Stimulated activated CD8-positive, alpha-beta memory T cell treated with anti-CD3 and anti-CD28 coated beads, Interleukin-7, amount 100 ng/mL, for 24 hours (primary cell): ENCODE measurements at places on chromosomes 5 and 9.

DNA sequence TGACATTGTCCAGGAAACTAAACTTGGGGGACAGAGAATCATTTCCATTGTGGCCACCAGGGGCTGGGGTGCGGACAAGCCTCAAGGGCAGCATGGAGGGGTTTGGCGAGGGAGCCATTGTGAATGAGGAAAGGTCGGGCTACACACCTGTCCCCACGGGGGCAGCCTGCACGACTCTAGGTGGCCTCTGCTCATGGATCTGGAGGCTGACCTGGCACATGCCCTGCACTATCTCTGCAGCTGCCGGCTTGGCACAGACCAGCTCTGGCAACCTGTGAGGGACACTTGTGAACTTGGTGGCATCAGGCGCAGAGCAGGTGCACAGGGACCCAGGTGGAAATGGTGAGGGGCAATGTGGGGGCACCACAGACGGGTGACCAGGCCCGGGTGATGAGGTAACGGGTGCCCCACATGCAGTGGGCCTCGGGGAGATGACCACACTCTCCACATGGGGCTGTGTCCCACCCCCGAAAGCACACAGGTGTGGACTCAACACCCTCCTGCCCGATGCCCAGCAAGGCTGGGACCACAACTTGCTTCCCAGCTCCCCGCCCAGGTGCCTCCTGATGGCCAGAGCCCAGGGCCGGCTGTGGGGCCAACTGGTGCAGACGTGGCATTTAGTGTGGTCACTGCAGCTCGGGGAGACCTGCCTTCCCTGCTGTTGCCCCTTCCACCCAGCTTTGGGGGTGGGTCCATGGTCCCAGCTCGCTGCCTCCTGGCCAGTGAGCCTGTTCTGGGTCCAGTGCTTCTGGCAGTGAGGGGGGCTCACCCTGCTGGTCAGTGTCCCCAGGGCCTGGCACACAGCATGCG is 60.9 kb upstream of the UBAC1 start:
- no peak for DNase-seq

- DNase-seq: no peak
These were observed 57.3 kb downstream of the RIGI start for GRCh38 chr9:32468740-32469139.

DNA sequence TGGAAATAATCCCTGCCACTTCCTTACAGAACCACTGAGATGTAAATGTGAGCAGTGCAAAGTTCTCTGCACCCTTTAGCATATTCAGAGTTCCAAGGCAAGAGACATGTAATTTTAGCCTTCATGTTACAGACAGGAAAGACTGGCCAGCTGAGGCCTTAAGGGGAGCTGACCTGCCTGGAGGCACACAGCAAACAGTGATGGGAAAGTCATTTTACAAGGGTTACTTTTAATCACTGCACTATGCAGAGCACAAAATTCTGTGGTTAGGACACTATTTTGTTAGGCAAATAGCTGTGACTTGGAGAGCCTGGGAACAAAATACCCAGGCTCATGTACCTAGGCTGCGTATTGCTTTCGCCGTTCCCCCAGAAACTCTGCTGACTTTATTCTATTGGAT is 30.2 kb upstream of the TNIP1 start:
- no peak for DNase-seq

DNA sequence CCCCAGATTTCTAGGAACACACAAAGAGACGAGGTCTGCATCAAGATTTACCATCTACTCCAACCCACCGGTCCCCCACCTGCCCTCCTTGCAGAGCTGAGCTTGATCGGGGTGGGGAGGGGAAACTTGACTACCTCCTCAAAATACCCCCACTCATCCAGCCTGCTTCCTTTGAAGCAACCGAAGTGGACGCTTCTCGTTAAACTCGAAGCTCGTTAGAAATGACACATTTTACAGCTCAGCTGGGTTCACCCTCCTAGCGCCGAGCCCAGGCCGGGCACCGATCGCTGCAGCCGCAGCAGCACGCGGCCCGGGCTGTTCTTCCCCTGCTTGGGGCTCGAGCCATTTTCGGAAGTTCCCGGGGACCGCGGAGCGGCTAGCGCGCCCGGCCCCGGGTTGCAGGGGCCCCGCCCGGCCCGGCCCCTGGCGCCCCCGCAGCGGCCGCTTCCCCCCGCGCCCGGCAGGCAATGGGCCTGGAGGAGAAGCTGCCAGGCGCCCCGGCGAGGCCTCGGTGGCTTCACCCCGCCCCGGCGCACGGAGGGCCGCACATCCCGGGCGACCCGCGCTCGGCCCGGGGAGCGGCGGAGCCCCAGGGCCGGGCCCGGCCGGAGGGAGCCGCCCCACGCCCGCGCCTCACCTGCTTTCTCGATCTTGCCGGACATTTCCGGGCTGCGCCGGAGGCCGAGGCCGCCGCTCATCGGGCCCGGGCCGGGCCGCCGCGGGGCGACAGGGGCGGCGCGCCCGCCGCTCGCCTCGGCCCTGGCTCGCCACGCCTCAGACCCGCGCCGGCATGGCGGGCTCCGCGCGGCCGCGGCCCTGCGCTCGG is 530 bp downstream of the RAPGEF1 start:
- no peak for DNase-seq

- DNase-seq: no peak
These were observed 625 bp upstream of the UBLCP1 start for GRCh38 chr5:159262472-159262858.

DNA sequence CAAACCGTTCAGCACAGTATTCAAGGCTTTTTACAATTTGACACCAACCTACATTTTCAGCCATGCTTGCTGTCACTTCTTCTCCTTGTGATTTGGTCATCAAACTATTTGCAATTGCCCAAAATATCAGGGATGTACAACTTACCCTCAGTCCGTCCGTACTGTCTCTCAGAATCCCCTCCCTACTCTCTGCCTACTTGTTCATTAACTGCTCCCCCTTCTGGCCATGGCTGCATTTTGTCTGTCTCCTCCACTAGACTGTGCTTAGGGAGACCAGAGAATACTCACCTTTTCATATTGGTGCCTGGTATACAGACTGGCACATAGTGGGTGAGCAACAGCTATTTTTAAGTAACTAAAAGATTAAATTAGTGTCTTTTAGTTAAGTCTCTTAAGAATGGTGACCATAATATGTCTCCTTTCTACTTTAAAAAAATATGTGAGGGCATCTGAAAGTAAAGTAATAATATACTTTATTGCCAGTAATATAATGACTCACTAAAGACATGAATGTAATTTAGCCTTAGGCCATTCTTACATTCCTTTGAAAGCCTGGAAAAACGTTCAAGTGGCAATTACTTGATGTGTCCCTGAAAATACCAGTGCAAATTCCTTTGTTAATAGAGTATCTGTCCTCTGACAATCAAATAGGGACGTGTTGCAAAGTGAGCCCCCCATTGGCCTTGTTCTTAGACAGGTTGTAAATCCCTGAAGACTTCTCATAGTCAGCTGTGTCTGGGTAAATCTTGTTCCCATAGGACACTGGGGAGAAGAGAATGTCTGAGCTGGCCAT is 27.8 kb downstream of the PRLR start:
- no peak for DNase-seq

- DNase-seq: no peak
These were observed 93.5 kb downstream of the SYK start for GRCh38 chr9:90894986-90895687.

DNA sequence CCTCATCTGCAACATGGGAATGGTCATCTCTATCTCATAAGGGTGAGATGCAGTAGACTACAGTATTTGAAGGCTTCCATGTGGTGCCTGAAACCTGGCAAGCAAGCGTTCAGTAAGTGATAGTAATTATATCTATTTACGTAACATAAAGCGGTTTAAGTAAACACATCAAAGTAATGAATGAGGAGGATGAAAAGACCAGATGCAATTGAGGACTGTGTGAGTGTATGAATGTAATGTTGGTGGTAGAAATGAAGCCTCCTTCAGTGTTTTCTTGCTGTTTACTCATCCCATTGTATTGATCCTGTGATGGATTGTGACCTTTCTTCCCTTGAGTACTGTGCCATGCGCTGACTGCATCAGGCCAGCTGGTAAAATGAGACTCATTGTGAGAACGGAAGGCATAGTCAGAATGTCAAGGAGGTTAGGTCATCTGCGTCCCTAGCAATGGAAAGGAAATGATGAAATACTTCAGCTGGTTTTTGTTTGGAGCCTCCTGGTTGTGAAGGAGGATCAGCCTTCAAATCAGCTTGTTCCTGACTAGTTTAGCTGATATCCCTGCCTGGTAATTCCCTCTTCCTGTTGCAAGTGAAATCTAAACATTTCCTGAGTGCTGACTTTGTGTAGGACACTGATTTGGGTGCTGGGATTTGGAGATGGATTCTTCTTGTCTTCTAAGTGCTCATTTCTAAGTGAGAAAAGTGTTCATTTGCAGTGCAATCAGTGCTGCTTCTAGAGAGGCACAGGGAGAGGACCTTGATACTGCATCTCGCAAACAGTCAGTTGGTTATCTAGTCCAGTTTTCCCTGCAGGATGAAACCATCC is 35.6 kb downstream of the TNFSF8 start:
- no peak for DNase-seq

GRCh38 chr5:93044859-93045666 is 536.0 kb downstream of the NR2F1-AS1 start:
- DNase-seq: no peak

DNA sequence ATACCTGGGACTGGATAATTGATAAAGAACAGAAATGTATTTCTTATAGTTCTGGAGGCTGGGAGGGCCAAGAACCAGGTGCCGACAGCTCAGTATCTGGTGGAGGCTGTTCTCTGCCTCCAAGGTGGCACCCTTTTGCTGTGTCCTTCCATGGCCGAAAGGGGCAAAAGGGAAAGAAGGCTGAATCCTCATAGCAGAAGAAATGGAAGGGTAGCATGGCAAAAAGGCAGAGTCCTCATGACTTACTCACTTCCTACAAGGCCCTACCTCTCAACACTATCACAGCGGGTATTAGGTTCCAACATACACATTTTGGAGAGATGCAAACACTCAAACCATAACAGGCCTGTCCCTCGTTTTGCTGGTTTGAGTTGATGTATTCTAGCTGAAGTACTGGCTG is 25.1 kb upstream of the MED10 start:
- no peak for DNase-seq

GRCh38 chr9:96122282-96122681 is 179.7 kb downstream of the HSD17B3 start:
- no peak for DNase-seq

- no peak for DNase-seq
These were observed 23.0 kb downstream of the SMIM15 start for GRCh38 chr5:61139094-61139873.

GRCh38 chr9:77909306-77909705 is 122.3 kb downstream of the GNAQ start:
- DNase-seq: no peak

DNA sequence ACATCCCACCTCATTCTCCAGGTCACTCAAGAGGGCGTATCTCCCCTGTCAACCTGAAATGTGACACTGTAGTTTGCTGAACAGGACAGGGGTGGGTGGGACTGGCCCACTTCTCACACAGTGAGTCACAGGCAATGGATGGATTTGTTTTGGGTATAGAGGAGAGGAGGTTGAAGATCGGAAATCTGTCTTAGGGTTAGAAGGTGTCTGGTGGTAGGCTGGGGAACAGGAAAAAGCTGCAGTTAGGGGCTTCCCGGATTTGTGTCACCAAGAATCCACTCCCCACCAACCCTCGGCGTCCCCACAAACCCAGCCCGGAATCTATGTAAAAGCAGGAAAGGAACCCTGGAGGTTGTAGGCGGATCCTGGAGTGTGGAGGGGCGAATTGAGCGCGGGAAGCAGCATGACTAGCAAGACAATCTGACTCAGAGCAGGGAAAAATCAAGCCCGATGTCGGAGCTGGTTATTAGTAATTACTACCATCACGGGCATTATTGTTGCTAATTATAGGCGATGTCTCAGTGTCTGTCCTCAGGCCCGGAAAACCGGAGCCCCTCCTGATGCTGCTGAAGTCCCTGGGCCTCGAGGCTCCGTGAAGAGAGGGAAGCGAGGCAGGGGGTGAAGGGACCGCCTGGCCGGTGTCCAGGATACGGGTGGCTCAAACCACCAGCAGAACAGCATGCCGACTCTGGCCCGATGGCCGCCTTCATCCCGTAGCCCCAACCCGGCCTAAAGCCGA is 1.7 kb upstream of the IRX1 start:
- no peak for DNase-seq

GRCh38 chr5:119512277-119512676 is 60.0 kb downstream of the HSD17B4 start:
- DNase-seq: no peak

DNA sequence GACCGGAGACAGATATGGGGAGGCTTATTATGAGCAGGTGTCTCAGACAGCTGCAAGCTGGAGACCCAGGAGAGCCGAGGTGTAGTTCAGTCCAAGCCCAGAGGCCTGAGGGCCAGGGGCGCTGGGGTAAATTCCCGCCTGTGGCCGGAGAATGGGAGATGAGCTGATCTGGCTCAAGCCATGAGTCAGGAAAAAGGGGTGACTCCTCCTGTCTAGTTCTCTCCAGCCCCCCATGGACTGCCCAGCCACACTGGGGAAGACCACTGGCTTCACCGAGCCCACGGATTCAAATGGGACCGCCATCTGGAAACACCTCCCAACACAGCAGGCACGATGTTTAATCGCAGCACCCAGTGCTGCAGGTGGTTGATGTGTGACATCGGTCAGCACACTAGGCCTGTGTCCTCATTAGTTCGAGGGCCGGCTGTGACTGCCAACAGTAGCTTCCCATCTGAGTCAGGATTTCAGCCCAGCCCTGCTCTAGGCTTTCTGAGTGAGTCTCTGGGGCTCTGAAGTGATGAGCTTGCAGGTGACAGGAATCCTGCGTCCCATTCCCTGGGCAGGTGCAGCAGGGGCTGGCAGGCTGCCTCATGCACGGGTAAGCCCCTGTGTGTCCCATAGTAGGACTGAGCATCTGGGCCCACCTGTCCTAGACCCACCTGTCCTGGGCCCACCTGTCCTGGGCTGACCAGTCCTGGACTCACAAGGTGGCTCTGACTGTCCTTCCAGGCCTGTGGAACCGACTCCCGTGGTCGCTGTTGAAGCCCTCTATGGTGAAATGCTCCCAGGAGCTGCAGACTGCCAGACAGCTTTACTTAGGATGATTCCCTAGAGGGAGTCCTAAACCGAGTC is 49.7 kb downstream of the AHRR start:
- DNase-seq: no peak

GRCh38 chr5:38535248-38535750 is 21.1 kb downstream of the LIFR start:
- no peak for DNase-seq

DNA sequence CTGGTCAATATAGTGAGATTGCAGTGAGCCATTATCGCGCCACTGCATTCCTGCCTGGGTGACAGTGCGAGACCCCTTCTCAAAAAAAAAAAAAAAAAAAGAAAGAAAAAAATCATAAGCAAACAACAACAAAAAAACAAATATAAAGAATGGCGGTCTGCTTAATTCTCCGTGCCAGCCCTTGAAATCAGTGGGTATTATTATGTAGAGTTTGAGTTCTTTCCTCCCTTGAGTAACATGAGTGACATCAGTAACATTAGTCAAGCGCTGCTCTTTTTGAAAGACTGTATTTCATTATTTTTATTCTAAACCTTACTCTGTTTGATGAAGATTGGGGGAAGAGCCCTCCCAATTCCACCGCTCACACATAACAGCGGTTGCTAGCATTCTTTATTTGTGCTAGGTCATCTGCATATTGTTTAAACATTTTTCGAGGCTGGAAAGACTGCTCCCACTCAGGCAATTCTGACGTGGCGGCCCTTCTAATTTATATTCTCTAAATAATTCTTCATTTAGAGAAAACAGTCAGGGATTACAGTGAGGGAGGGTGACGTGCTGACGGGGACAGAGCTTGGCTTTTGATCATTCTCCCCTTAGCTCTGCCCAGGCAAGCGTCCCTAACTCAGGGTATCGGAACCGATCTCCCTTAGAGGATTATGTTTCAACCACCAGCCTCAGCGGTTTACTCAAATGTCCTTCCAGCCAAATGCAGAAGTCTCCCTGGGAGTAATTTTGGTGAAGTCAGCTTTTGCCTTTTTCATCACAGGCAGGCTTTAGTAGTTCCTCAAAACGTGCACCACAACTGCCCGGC is 860 bp upstream of the MARCHF6 start:
- no peak for DNase-seq
